ENCODE measurements at places on chromosomes 6 and 20.

- DNase-seq: peak; percentile 40
These were observed 369.0 kb downstream of the THBS2 start for GRCh38 chr6:168884646-168885086.

- DNase-seq: no peak
These were observed 164.3 kb upstream of the SOX4 start for GRCh38 chr6:21429291-21429690.

- no peak for DNase-seq
These were observed 81.3 kb downstream of the RFPL4B start for GRCh38 chr6:112428477-112428876.

DNA sequence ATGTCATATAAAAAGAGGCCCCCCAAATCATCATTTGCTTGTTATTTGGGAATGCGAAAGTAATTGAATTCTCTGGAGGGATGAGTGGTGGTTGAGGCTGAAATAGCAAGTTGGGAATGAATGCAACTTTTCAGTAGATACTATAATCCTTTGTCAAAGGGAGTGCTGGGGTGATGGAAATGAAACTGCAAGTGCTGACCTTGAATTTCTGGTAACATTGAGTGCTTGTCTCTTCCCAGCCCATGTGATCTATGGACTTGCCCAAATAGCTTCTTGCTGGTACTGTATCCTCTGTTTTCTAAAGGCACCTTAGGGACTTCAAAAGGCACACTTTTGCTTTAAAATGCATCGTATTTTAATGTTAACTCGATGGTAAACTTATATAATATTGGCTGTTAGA lies 14.8 kb downstream of the PAQR8 start:
- DNase-seq: no peak

DNA sequence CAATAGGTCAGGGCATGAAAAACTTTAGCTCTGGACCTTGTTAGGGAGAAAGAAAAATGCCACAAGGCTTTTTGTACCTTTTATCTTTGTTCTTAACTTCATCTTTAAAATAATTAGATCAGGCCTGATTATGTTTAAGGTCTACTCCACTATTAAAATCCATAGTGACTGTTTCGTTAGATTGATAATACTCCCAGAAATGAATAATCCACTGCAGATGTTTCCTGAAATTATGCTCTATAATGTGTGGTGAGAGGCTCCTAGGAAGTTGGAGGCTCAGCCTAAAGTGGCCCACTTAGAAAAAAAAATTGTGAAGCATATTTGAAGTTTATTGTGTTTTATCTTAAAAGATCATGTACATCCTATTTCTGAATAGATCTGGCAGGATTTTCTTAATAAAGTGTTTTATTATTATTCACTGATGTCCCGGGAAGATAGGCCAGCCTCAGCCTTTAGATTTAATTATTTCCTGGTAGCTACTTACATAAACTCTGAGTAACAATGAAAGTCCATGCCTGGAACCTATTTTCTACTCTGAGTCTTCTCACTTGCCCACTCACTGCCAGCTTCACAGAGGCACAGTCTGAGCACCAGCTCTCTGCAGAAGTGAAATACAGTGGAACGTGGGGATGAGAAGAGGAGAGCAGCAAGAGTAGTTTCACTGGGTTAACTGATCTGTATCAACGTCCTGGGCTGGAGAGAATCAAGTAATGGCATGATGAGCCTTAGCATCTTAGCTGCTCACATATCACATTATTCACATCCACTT lies 126.8 kb upstream of the TMEM170B start:
- no peak for DNase-seq

DNA sequence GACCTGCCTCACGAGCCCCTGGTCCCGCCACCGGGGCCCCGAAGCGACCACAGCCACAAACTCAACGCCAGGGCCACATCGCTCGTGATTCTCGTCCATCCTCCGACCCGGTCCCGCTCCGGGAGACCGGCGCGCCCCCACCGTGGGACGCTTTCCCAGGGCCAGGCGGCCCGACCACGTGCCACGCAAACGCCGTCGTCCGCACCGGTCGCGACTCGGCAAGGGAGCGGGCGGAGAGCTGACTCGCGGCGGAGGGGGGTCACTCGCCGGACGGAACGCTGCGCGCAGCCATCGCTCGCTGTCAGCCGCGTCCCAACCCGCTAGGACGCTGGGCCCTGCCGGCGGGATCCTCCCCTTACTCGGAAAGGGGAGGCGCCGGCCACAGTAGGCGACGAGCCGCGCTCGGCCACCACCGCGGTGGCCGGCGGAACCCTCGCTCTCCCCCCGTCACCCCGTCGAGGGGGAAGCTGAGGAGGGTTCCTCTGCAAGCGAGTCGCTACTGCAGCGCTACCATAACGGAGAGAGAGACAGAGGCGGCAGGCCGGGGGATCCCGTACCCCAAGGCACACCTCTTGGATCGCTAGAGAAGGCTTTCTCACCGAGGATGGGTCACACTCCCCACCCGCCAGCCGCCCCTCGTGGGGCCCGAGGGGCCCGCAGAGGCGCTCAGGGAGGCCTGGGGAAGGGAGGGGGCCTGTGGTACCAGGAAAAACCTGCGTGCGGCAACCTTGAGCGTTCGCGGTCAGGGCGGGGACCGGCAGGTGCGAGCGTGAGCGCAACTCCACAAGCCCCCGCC lies 511.8 kb upstream of the ZNF337 start:
- DNase-seq: no peak

GRCh38 chr6:82576284-82576683 lies 212.7 kb downstream of the TPBG start:
- DNase-seq: no peak

- no peak for DNase-seq
These were observed 29.2 kb downstream of the SLC35A1 start for GRCh38 chr6:87501809-87502572.

DNA sequence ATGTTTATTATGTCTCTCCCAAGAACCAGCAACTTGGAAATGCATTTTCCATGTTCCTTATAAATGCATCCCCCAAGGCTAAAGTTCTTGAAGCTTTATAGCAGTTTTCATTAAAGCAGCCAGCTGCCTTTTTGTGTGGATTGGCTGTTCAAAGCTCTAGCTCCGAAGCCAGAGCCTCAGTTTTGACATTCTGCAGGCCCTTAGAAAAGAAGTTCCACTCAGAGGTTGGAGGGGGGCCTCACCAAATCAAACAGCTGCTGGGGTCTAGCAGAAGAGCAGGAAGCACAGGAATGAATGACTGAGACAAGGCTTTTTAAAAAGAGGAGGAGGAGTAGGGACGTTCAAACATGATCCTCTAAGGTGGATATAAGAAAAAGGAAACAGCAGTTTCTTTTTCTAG lies 4.2 kb upstream of the POU3F2 start:
- DNase-seq: no peak

GRCh38 chr20:63641146-63641791 lies 12.0 kb downstream of the STMN3 start:
- DNase-seq: peak; percentile 80

- DNase-seq: no peak
These were observed 17.2 kb downstream of the SNX14 start for GRCh38 chr6:85576476-85576875.

DNA sequence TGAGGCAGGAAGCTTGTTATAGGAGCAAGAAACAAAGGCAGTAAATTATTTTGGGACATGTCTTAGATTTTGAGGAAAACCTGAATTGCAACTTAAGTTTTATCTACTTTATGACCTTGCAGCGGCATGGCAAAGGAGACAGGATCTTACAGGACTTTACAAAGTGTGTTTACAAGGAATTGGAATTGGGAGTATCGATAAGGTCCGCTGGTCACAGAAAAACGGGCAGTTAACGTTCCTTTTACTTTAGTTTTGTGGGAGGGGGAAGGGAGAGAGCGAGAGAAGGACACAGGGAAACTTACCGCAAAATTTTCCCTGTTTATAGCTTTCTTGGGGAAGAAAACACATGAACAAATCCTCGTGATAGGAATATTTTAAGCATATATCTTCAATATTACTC lies 1607.2 kb downstream of the GRIK2 start:
- no peak for DNase-seq

- no peak for DNase-seq
These were observed 89.4 kb downstream of the PDE10A start for GRCh38 chr6:165573671-165574070.

DNA sequence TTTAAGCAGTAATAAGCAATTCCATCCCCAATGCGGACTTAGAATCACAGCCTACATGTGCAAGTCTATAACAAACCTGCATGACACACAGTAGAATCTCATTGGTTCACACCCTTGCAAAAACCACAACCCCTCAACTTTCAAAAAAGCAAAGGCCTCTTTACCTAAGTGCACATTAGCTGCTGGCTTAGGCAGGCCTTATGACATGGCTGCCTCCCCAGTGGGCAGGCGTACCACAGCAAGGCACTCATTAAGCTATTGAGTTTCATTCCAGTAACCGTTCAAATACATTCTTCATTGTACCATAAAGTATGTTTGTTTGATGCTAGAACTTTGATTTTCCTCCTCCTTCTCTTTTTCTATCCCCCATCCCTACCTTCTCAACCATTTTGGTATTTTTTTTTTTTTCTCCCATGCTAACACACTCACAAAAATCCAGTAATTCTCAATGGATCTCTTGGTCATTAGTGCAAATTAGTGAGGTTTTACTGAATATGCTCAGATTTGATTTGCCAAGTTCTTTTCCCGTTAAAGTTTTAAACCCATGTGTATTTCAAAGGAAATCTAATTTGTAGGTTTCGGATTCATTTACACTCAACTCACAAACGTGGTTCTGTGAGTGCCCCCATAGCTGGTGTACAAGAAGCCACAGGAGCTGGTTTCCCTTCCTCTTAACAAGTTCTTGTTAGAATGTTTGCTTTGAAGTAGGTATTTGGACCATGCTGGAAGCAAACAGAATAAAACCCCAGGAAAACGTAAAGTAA lies 460.4 kb upstream of the RUNX2 start:
- no peak for DNase-seq

GRCh38 chr20:15619341-15619740 lies 953.9 kb downstream of the KIF16B start:
- DNase-seq: no peak

- DNase-seq: no peak
These were observed 6.5 kb upstream of the RANBP9 start for GRCh38 chr6:13718123-13718458.

- DNase-seq: no peak
These were observed 1267.0 kb upstream of the CITED2 start for GRCh38 chr6:140641412-140641811.

DNA sequence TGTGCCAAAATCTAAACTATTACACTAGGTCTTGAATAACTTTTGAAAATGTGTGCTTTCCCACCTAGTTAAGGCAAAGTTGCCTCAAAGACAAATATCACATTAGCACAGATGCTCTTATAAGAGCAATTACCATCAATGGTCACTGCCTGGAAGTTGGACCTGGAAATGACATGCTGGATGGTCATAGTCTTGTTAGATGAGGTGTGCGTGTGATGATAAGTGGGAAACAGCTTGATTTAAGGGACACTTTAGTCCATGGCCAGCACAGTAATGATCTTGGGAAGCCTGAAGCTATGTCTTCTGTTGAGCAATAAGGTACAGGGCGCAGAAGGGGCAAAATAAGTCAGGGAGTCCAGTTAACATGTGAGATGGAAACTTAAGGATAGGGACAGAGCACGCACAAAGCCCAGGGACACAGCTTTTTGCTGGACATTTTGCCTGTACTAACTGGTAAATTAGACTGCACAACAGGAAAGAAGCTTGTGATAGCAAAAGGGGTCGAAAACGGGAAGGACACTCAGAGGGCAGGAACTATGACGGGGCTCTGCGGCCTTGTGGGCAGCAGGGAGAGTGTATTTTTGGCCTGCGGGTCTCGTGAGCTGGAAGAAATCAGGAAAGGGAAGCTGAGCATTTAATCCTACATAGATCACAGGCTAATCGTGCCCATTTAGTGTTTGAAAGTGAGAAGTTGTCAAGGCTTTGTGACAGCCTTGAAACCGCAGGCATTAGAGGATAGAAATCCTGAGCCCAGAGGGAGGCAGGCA lies 66.7 kb upstream of the BMP2 start:
- no peak for DNase-seq

DNA sequence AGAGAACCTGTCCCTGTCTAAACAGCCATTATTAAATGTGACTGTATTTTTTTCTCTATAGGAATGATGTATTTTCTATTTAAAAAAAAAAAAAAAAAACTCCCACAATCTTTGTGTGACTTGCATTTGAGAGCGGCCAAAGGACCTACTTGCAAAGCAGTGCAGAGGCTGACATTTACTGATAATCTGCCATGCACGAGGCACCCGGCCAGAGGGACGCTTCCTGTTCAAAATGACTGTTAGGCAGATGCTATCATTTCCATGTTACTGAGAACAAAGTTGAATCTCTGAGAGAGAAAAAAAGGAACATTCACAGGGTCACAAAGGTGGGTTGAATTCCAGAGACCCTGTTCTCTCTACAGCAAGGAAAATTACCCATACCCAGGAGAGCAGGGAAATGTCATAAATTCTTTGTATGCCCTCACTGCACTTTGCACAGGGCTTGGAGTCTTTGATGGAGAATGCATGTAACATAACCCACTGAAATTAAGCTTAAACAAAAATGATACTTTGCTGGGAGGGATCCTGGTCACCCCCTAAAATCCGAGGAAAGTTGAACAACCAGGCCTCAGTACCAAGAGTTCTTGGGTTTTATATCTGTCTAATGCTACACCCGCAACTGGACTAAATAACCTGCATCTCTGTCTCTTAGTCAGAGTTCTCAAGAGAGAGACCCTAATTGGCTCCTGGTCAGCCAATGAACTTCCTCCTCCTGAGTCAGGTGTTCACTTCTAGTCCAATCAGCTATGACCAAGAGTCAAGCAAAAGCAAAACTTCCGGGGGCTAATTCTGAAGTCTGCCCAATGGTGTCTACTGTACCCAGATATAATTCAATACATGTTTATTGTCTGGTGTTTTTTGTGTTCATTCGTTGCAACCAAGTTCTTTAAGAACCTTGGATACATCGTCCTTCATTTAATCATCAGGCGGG lies 61.2 kb downstream of the GCLC start:
- peak; percentile 23 for DNase-seq

GRCh38 chr6:5083813-5084359 lies 1.3 kb upstream of the PPP1R3G start:
- no peak for DNase-seq

GRCh38 chr6:54050750-54051149 lies 60.5 kb upstream of the MLIP start:
- DNase-seq: no peak

GRCh38 chr6:33217681-33218080 lies 9.4 kb downstream of the RING1 start:
- DNase-seq: no peak

GRCh38 chr6:161273752-161274487 lies at the start of gene AGPAT4:
Gene AGPAT4, minus strand, starts transcription at chr6:161274061. Its CDS starts 41,848 bp downstream, at chr6:161232213.
- DNase-seq: peak; percentile 98

DNA sequence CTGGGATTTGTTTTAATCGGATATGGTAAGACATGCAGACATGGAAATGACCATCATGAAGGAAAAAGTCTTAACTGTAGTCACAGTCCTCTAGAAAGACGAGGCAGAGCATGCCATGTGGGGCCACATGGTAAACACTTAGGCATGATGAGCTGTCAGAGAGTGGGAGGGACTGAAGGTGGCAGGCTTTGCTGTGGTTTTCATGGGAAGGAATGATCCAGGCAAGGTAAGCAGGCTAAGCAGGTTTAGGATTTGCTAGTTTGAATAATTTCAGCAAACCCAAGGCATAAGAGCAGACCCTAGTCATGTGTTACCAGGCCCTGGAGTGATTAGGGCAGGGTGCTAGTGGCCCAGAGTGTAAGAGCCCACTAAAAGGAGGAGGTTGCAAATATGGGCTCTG lies 47.2 kb upstream of the STMND1 start:
- DNase-seq: no peak
